ENCODE measurements at places on chromosomes 16 and 17.
A peak's percentile ranks its signal among the peaks of the same experiment; 100 is the strongest.

GRCh38 chr16:31201582-31202413 is 762 bp downstream of the PYCARD start:
- DNase-seq: peak; percentile 71

GRCh38 chr16:19527161-19527560 is 3.4 kb downstream of the CCP110 start:
- DNase-seq: no peak

DNA sequence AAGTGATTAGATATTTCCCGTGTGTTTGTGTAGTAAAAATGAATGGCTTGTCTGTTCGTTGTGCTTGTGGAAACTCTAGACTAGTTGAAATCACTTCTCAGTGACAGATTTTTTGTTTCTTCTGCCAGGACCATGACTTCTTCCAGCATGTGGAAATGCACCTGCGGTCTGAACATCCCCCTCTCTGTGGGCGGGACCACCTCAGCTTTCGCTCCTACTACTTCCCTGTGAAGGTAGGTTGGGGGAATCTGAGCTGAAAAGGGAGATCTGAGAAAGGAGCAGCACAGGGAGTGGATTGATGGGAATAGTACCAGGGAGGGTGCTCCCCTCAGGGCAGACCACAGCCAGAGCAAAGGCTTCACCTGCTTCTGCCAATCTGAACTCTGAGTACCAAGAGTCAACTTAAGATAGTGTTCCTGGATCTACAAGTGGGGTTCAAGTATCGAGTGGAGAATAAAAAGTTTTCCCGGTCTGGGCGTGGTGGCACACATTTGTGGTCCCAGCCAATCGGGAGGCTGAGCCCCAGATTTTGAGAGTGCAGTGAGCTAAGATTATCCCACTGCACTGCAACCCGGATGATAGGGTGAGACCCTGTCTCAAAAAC is 47.5 kb downstream of the SF3B3 start:
- DNase-seq: no peak

- DNase-seq: no peak
Measured at GRCh38 chr17:30203471-30203981, 32.0 kb downstream of the SLC6A4 start.

DNA sequence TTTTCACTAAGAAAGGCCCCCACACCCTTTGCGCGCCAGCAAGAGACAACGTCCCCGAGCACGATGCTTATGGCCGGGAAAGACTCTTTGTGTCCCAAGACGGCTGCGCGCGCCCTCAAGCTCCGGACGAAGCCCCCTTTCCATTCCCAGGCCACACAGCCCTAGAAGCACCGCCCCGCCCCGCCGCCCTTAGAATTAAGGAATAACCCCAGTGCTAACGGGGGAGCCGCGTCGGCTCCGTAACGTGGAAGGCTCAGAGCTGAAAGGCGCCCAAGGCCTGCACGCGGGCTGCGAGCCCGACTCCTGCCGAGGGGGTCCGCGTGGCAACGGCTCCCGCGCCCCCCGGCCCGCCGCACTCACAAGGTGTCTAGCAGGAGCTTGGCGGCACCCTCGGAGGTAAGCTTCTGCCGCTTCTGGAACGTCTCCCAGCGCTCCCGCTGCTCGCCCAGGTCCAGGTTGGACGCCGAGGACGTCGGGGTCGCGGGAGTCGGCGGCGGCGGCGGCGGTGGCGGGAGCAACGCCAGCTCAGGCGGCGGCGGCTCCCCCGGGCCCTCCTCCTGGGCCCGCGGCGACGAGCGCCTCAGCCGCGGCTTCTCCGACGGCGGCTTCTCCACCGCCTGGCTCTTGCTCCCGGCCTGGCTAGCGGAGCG is 477 bp downstream of the CENPV start:
- DNase-seq: no peak

GRCh38 chr17:29004081-29004692 is 1.6 kb downstream of the SEZ6 start:
- no peak for DNase-seq

GRCh38 chr16:82088483-82088882 is 53.4 kb downstream of the HSD17B2 start:
- no peak for DNase-seq

DNA sequence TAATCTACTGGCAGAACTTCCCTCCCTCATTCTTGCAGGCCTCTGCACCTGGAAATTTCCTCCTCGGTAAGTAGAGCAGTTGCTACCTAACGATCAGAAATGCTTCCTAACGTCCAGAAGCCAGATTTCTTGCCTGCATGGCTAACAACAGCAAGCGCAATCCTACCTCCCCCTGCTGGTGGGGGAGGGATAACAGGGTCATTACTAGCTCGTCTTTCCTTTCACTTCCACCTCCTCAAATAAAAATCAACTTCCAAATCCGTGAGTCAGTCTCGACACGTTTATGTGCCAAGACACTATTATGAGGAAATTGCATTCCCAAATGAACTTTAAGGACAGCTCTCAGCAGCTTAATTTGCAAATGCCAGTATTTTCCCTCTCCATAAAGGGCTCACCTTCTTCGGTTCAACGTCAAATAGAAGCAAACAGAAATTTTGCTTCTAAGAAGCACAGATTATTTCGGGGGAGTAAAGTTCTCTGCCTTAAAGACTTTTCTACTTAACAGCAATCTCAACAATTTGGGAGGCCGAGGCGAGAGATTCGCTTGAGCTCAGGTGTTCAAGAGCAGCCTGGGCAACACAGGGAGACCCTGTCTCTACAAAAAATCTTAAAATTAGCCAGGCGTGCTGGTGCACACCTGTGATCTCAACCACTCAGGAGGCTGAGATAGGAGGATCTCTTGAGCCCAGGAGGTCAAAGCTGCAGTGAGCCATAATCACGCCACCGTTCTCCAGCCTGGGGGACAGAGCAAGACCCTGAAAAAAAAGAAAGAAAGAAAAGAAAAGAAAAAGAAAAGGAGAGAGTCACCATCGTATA is 188.6 kb upstream of the PSMD7 start:
- peak; percentile 37 for DNase-seq
